Activated T-cell treated with anti-CD3 and anti-CD28 coated beads, Interleukin-2, amount 50 U/mL, for 72 hours (primary cell): ENCODE measurements at places on chromosomes 3 and 15. TPM values are rescaled to one million over a fixed set of nuclear protein-coding genes. Genes with fewer than 3 reads are reported as not detected.
A peak's percentile ranks its signal among the peaks of the same experiment; 100 is the strongest.

The NDUFAF3 gene
- 35.1 TPM for total RNA-seq

DNA sequence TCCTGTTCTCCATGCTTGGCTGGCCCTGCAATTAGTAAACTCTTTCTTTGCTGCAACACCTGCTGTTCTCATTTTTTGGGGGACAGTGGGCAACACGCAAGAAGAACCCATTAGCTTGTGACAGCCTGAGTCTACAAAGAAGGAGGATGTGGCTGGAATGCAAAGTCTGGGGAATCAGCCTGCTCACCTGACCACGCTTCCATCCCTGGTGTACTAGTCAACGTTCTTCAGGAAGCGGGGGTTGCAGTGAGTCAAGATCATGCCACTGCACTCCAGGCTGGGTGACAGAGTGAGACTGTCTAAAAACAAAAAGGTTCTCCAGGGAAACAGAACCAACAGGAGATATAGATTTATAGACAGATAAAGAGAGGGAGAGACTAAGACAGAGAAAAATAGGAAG lies 27.7 kb upstream of the KBTBD12 start:
- no peak for DNase-seq

GRCh38 chr15:83854321-83854720 lies 200.4 kb downstream of the ADAMTSL3 start:
- no peak for DNase-seq

DNA sequence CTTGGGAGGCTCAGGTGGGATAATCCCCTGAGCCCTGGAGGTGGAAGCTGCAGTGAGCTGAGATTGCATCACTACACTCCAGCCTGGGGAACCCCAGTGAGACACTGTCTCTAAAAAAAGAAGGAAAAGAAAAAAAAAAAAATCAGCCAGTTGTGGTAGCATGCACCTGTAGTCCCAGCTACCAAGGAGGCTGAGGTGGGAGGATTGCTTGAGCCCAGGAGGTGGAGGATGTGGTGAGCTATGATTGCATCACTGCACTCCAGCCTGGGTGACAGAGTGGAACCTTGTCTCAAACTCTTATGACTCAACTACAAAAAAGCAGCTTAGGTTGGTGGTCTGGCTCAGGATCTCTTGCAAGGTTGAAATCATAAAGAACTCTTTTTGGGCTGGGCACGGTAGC lies 19.3 kb upstream of the GPX1 start:
- DNase-seq: peak; percentile 81

DNA sequence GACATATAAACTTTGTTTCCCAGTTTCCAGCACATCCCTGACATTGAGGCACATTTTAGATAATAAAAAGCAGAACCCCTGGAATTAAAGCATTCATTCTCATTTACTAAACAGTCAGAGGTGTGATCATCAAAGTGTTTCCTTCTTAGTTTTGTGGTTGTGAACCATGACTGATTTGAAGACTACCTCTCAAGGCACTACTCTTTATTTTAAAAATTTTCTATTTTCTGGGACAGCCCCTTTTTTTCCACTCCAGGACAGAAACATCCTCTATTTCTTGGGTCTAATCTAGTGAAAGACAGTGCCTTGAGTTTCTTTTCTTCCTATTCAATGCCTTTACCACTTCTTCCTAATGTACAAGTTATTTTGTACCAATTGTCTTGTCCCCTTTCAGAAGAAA lies 5.2 kb downstream of the SST start:
- no peak for DNase-seq

- DNase-seq: peak; percentile 82
Observed at GRCh38 chr3:39291903-39292329, 12.1 kb upstream of the CX3CR1 start.

DNA sequence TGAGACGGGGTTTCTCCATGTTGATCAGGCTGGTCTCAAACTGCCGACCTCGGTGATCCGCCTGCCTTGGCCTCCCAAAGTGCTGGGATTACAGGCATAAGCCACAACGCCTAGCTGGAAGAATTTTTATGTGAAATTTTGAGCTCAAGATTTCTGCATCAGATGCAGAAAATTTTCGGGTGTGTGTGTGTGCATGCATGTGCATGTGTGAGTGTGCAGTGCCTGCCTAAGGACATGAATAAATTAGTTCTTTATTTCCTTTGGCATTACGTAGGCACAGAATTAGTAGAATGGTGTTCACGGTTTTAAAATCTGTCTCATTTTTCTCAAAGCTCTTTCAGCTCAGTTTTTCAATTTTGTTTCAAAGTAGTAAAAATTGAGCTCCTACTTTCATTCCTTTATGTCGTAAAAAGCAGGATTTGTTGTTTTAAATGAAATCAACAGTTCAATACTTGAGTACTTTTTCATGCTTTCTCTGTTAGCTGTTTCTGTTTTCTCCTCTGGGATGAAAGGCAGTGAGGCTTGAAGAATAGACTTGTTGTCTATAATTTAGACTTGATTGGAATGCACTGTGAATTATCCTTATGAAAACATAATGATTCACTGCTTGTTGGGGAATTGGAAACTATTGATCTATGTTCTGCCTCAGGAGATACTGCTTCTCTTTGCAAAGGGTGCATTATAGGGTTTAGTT lies 23.3 kb upstream of the RAB11A start:
- DNase-seq: no peak
